ENCODE measurements at places on chromosomes 7 and 10. TPM values are rescaled to one million over a fixed set of nuclear protein-coding genes. Genes with fewer than 3 reads are reported as not detected.

DNA sequence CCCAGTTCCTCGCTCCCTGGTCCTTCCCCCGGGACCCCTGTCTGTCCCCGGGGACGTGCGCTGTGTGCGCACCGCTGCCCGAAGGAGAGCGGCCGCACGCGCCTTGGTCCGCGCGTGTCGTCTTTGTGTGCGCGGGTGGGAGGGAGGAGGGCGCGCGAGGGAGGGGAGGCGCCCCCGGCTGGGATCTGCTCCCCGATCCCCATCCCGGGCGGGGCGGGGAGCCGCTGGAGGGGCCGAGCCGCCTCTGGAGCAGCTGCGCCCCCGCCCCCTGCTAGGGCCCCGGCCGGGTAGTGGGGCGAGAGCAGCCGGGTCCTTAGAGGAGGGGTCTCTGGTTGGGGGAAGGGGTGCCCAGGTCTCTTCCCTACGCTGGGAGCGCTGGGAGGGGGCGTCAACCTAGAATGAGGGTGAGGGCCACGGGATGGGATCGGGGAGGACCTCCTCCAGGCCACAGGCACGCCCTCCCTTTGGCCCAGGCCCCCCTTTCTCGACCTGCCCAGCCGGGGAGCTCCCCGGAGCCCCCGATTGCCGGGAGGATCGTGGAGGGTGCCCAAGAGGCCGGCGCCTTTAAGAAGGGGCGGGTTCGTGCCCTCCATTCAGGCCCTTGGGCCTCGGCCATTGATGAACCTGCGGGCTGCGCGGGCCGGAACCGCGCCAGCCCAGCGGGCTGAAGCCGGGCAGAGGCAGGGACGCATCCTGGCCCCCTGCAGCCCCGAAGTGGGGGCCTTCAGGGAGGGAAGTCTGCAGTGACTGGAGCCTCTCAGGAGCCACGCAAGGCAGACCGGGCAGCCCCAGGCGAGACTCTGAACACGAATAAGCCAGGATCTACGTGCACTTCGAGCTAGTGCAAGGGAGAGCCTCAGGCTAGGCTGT lies 678 bp downstream of the SH2B2 start:
- peak; percentile 25 for DNase-seq
- H3K27me3 ChIP-seq, result no peaks in the 10 kb centered on the region
- no peak overlapping the region for H3K27ac ChIP-seq
- peaks cover 20% of the 10 kb centered on the region for H3K4me1 ChIP-seq

DNA sequence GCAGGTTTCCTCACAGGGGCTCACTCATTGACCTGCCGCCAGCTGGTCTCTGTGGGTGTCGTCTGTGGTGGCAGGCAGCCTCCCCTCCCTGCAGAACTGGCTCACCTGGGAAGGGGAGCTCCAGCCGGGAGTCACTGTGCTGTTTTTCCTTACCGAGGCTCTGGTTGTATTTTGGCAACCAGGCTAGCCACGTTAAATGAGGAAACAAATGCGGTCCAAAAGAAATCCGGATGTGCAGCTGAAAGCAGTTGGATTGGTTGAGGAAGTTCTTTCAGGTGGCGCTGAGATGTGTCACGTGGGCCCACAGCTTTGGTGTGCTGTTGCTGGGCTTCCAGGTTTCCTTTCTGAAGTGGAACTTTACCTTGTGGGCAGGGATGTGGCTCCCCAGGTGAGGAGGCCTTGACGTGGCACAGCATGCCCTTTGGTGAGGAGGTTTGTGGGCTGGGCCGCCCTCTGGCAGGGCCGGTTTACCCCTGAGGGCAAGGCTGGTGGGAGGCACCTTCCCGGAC lies 14.2 kb downstream of the MTURN start:
- no peak for DNase-seq
- no peaks in the 10 kb centered on the region for H3K27me3 ChIP-seq
- no peak overlapping the region for H3K4me3 ChIP-seq
- H3K36me3 ChIP-seq, result no peaks in the 10 kb centered on the region
- H3K27ac ChIP-seq, result no peak overlapping the region

DNA sequence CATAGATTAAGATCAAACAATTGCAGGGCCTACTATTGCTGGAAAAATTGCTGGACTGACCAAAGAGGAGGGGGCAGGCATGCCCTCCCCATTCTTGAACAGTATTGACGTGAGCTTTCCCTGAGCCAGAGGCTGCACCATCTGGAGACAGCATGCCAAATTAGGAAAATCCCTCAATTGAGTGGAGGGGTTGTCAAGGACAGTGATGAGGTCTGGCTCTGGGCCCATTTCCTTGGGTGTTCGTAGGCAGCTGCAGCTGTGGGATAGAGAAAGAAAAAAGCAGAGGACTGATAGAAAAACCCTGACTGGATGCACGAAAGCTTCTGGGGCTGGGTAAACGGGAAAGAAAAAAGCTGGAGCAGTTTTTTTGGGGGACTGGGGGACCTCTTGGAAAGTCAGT lies 22.8 kb upstream of the ORC5 start:
- no peak overlapping the region for H3K27ac ChIP-seq
- H3K4me3 ChIP-seq, result no peak overlapping the region
- DNase-seq, result no peak
- no peaks in the 10 kb centered on the region for H3K36me3 ChIP-seq
- peaks cover 4% of the 10 kb centered on the region for H3K4me1 ChIP-seq
- peaks cover 31% of the 10 kb centered on the region for H3K27me3 ChIP-seq

- H3K36me3 ChIP-seq, result peaks cover 15% of the 10 kb centered on the region
- DNase-seq, result no peak
- no peak overlapping the region for H3K4me3 ChIP-seq
- no peak overlapping the region for H3K27ac ChIP-seq
- peaks cover 35% of the 10 kb centered on the region for H3K27me3 ChIP-seq
- H3K4me1 ChIP-seq, result peaks cover 24% of the 10 kb centered on the region
Measured at GRCh38 chr10:16820421-16820820, 3.2 kb upstream of the RSU1 start.

DNA sequence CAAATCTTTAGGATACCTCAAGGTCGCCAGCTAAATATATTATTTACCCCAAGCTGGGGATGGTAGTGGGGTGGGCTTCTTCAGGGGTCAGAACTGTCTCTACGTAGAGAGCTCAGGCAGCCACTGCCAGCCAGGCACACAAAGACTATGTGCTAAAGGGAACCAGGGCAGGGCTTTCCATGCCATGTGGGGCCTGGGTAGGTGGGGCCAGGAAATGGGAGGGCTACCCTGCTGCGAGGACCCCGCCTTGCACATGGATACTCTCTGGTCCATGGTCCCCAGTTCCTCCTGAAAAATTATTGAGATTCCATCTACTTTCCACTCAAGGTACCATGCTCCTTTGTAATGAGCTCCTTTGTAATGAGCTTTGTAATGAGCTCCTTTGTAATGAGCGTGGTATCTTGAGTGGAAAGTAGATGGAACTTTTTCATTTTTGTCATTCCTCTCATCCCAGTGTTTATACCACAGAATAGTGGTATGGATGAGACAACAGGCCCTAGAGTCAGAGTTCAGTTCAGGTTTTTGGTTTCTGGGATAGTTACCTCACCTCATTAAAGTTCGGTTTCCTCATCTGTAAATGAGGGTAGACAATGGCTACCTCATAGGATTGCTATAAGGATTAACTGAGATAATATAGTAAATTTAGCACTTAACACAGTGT lies 5.8 kb downstream of the SYNPO2L start:
- no peaks in the 10 kb centered on the region for H3K27me3 ChIP-seq
- no peaks in the 10 kb centered on the region for H3K36me3 ChIP-seq
- H3K27ac ChIP-seq, result no peak overlapping the region
- H3K4me1 ChIP-seq, result peaks cover 24% of the 10 kb centered on the region
- no peak for DNase-seq

GRCh38 chr10:3500408-3500856 lies 284.6 kb downstream of the KLF6 start:
- H3K4me1 ChIP-seq, result peaks cover 65% of the 10 kb centered on the region
- H3K27me3 ChIP-seq, result no peaks in the 10 kb centered on the region
- peak overlapping the region; percentile 99 for H3K27ac ChIP-seq
- no peaks in the 10 kb centered on the region for H3K36me3 ChIP-seq
- peak; percentile 73 for DNase-seq
- H3K4me3 ChIP-seq, result peak overlapping the region; percentile 82

- H3K27me3 ChIP-seq, result no peaks in the 10 kb centered on the region
- no peak overlapping the region for H3K27ac ChIP-seq
- peaks cover 6% of the 10 kb centered on the region for H3K36me3 ChIP-seq
- no peak overlapping the region for H3K4me3 ChIP-seq
- H3K4me1 ChIP-seq, result no peaks in the 10 kb centered on the region
- DNase-seq, result no peak
Measured at GRCh38 chr7:152588350-152588749, 87.6 kb downstream of the XRCC2 start.

DNA sequence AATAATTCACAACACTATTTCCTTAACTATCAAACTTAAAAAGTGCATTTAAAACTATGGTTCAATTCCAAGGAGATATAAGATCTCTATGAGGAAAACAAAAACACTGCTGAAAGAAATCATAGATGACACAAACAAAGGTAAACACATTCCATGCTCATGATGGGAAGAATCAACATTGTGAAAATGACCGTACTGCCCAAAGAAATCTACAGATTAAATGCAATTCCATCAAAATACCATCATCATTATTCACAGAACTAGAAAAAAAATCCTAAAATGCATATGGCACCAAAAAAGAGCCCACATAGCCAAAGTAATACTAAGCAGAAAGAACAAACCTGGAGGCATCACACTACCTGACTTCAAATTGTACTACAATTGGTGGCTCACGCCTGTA lies 159.9 kb upstream of the EEPD1 start:
- no peak overlapping the region for H3K4me3 ChIP-seq
- no peaks in the 10 kb centered on the region for H3K27me3 ChIP-seq
- H3K36me3 ChIP-seq, result no peaks in the 10 kb centered on the region

GRCh38 chr10:33165911-33166310 lies 168.6 kb downstream of the NRP1 start:
- no peaks in the 10 kb centered on the region for H3K36me3 ChIP-seq
- H3K4me1 ChIP-seq, result peaks cover 30% of the 10 kb centered on the region
- H3K27me3 ChIP-seq, result no peaks in the 10 kb centered on the region
- no peak for DNase-seq
- no peak overlapping the region for H3K27ac ChIP-seq

DNA sequence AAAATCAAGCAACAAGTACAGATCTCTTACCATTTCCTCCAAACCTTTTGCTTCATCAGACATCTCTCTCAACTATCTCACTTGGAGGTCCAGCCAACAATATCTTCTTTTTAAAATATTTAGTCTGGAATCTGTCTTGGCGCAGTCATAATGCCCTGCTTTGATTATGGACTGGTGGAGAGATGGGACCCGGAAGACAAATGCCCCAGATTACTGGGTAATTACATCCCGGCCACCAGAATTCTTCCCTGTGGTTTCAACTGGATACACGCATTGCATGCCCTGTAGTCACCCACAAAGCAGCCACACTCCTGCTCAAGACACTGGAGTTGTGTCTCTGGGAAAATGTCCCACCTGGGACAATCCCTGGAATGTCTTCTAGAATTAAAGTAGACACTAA lies 65.5 kb downstream of the BPGM start:
- no peaks in the 10 kb centered on the region for H3K4me1 ChIP-seq
- H3K27me3 ChIP-seq, result no peaks in the 10 kb centered on the region
- H3K27ac ChIP-seq, result no peak overlapping the region

DNA sequence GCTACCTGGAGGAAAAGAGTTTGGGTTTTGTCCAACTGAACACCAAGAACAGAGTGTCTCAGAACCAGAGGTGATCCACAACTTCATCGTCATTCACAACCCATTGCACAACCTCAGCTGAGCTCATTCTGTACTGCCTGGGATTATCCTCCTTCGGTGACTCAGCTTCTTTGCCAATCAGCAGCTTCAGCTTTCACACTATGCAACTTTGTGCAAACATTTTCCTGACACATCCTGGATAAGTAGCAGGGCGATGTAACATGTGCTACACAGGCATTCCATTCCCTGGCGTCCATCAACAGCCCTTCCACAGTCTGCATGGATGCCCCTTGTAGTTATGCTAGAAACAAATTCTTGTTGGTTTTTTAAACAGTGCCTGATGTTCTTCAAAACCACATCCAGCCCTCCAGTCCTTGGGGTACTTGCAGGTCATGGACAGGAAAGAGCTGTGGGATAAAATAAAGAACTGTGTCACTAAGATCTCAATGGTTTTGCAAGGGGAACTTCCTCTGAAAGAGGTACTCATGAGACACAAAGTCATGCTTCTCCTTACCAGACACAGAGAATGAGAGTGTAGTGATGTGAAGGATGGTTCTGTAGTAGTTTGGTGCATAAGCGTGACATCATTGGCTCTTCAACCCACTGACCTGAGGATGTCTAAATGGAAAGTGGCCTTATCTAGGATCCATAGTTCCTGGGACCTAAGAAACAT lies 478.5 kb downstream of the KIF20B start:
- no peaks in the 10 kb centered on the region for H3K36me3 ChIP-seq
- H3K27ac ChIP-seq, result no peak overlapping the region
- DNase-seq, result no peak
- H3K27me3 ChIP-seq, result no peaks in the 10 kb centered on the region
- no peaks in the 10 kb centered on the region for H3K4me1 ChIP-seq

DNA sequence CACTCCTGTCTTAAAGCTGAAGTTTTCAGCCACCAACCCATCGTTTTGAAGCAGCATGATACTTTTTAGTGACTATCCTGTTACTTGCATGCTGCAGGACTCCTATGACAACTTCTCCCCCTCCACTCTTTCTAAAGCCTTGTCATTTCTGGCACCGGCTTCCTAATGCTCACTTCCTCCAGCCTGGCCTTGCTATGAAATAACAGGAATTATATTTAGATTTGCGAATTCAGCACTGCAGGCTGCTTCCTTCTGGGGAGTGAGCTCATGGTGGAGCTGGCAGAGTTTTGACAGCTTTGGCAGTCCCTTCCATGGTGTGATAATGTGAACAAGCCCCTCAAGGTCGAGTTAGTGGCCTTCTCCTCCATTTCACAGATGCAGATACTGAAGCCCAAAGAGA lies 13.4 kb downstream of the BLNK start:
- no peak overlapping the region for H3K27ac ChIP-seq
- H3K36me3 ChIP-seq, result no peaks in the 10 kb centered on the region

- no peak for DNase-seq
- H3K4me3 ChIP-seq, result no peak overlapping the region
- H3K36me3 ChIP-seq, result peaks cover 8% of the 10 kb centered on the region
- H3K27me3 ChIP-seq, result no peaks in the 10 kb centered on the region
- peaks cover 9% of the 10 kb centered on the region for H3K4me1 ChIP-seq
- H3K27ac ChIP-seq, result no peak overlapping the region
Measured at GRCh38 chr10:34555653-34556052, 259.4 kb downstream of the PARD3 start.

Gene COMMD3
- 31.1 TPM for total RNA-seq

Gene MCM10
- total RNA-seq, result 76.3 TPM

Gene PON3
- not detected for total RNA-seq

Gene TMEM229A
- 10.9 TPM for total RNA-seq

Gene CFAP70
- 0.84 TPM for total RNA-seq

Gene PILRB
- 36.6 TPM for total RNA-seq

Gene PCGF6
- 21.5 TPM for total RNA-seq
